ENCODE measurements at places on chromosomes 16 and 17. TPM values are rescaled to one million over a fixed set of nuclear protein-coding genes. Genes with fewer than 3 reads are reported as not detected.

DNA sequence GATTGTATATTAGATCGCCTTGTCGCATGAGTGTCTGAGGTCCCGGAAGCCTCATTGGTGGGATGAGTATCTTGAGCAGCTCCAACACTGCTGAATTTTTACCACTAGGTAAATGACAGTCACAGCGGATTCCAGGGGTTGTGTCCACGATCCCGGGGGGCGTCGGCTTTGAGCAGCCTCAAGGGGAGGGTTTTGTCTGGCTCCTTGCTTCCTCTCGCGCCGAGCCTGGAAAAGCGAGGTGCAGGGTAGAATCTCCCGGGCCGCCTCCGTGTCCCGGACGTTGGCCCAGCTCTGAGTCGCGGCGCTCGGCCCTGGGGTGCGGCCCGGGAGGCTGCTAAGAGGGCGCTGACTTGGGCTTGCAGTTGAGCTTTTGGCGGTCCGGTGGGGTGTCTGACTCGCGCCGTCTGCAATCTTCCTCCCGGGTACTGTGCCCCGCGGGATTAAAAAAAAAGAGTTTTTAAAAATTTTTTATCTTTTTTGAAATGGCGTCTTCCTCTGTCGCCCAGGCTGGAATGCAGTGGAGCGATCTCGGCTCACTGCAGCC is 4.5 kb downstream of the OR1F1 start:
- no peak overlapping the region for H3K27ac ChIP-seq
- no peaks in the 10 kb centered on the region for H3K36me3 ChIP-seq
- peaks cover 17% of the 10 kb centered on the region for H3K4me1 ChIP-seq
- no peak for DNase-seq
- peaks cover 53% of the 10 kb centered on the region for H3K27me3 ChIP-seq

GRCh38 chr17:77701996-77702395 is 256.5 kb upstream of the TNRC6C start:
- H3K4me1 ChIP-seq = no peaks in the 10 kb centered on the region
- no peaks in the 10 kb centered on the region for H3K36me3 ChIP-seq
- no peaks in the 10 kb centered on the region for H3K27me3 ChIP-seq
- no peak for DNase-seq
- H3K4me3 ChIP-seq = no peak overlapping the region
- no peak overlapping the region for H3K27ac ChIP-seq

- no peak overlapping the region for H3K4me3 ChIP-seq
- no peaks in the 10 kb centered on the region for H3K36me3 ChIP-seq
- H3K27ac ChIP-seq = no peak overlapping the region
- no peak for DNase-seq
- no peaks in the 10 kb centered on the region for H3K27me3 ChIP-seq
These were observed 22.6 kb upstream of the WDR45B start for GRCh38 chr17:82670661-82671450.

GRCh38 chr16:22326771-22327445 is 29.7 kb downstream of the POLR3E start:
- peaks cover under 1% of the 10 kb centered on the region for H3K4me1 ChIP-seq
- no peak overlapping the region for H3K27ac ChIP-seq
- H3K27me3 ChIP-seq = no peaks in the 10 kb centered on the region
- H3K36me3 ChIP-seq = peaks cover 2% of the 10 kb centered on the region

DNA sequence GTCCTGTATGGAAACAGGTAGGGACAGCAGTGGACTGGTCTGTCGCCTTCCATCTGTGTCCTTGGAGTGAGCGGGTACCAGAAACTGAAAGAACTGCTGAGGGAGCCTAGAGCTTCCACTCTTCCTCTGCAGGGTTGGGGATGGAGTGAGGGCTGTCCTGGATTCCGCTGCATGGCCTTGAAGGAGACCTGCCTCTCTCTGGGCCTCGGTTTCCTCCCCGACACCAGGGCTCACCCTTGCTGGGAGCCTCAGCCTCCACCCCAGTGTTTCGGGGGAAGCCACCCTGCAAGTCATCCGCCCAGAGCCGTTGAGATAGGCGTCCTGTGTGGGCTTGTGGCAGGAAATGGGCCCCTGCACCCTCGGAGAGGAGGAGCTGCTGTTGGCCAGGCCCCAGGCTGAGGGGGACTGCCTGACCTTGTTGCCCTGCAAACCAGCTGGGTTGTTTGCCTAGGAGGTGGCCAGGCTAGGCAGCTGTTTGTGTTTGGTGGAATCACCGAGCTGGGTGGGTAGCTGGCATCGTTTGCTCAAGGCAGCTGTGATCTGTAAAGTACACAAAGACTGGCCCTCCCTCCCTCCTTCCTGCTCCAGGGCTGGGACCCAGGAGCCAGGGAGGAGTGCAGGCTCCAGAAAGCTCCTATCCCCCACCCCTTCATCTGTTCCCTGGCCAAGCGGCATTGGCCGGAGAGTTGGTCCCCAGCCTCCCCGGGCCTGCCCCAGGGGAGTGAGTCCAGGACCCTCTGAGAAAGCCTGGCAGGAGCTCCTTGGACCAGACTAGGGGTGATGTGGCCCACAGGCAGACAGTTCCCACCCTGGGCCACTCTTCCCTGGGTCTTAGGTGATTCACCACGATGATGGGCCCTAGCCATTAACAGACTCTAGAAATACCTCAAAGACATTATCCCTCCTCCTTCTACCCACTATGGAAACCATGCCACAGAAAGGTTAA is 1.3 kb downstream of the RAB37 start:
- H3K27ac ChIP-seq = no peak overlapping the region
- no peaks in the 10 kb centered on the region for H3K36me3 ChIP-seq
- H3K4me1 ChIP-seq = peaks cover 19% of the 10 kb centered on the region
- no peak overlapping the region for H3K4me3 ChIP-seq
- peaks cover 7% of the 10 kb centered on the region for H3K27me3 ChIP-seq
- DNase-seq = no peak

- no peak for DNase-seq
- H3K36me3 ChIP-seq = no peaks in the 10 kb centered on the region
- no peak overlapping the region for H3K4me3 ChIP-seq
- H3K4me1 ChIP-seq = no peaks in the 10 kb centered on the region
- H3K27me3 ChIP-seq = no peaks in the 10 kb centered on the region
These were observed 28.2 kb upstream of the CACNG1 start for GRCh38 chr17:67016039-67016762.

DNA sequence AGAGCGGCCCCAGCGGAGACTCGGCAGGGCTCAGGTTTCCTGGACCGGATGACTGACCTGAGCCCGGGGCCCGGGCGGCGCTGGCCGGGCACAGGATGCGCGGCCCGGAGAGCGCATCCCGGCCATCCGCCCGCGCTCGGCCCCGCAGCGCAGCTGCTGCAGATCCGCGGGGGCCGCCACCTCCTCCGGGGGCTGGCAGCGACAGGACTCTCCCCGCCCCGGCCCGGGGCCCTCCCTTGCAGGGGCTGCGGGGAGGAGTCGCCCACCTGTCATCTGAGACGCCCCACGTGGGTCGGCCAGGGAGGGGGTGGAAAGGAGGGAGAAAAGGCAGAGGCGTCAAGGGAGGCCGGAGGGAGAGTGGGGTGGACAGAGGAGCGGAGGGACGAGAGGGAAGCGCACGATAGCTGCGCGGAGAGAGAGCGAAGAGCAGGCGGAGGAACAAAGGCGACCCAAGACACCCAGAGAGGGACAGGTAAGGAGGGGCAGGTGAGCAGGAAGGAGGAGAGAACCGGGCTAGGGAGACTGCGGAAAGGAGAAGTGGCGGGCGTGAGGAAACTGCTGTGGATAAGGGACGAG is 471 bp upstream of the PRKAR1A start:
- peak; percentile 76 for DNase-seq
- peaks cover 27% of the 10 kb centered on the region for H3K4me1 ChIP-seq
- peak overlapping the region; percentile 95 for H3K27ac ChIP-seq
- peak overlapping the region; percentile 97 for H3K4me3 ChIP-seq
- no peaks in the 10 kb centered on the region for H3K27me3 ChIP-seq

DNA sequence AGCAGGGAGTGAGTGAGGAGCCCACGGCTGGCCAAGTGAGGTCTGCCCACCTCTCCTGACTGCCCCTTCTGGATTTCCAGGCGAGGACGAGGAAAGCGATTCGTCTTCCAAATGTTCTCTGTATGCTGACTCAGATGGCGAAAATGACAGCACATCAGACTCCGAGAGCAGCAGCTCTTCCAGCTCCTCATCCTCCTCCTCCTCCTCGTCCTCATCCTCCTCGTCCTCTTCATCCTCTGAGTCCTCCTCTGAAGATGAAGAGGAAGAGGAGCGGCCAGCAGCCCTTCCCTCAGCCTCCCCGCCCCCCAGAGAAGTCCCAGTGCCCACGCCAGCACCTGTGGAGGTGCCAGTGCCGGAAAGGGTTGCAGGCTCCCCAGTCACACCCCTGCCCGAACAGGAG is 13.7 kb upstream of the HSD3B7 start:
- peaks cover 19% of the 10 kb centered on the region for H3K36me3 ChIP-seq
- no peak overlapping the region for H3K27ac ChIP-seq
- no peak for DNase-seq
- no peak overlapping the region for H3K4me3 ChIP-seq
- no peaks in the 10 kb centered on the region for H3K27me3 ChIP-seq
- H3K4me1 ChIP-seq = no peaks in the 10 kb centered on the region

GRCh38 chr16:17270683-17271109 is 200.1 kb downstream of the XYLT1 start:
- no peaks in the 10 kb centered on the region for H3K27me3 ChIP-seq
- peaks cover 85% of the 10 kb centered on the region for H3K4me1 ChIP-seq
- H3K27ac ChIP-seq = peak overlapping the region; percentile 88
- no peak overlapping the region for H3K4me3 ChIP-seq

DNA sequence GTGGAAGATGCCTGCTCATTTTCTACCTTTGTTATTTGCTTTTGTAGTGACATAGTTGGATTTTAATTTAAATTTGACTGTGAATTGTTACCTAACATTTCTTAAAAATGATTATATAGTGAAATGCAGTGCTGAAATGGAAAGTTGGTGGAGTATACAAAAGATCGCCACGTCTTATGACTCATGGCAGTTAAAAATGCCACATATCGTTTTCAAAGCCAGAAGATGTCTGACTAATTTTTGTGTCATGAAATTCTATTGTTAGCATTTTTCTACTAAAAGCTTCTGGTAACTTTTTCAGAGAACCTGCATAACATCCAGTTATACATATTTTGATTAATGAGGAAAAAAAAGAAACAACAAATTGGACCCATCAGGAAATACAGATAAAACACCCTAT is 20.6 kb downstream of the MAP2K4 start:
- no peak overlapping the region for H3K4me3 ChIP-seq
- no peaks in the 10 kb centered on the region for H3K36me3 ChIP-seq
- no peak for DNase-seq
- peaks cover 21% of the 10 kb centered on the region for H3K4me1 ChIP-seq
- H3K27me3 ChIP-seq = no peaks in the 10 kb centered on the region

Gene MLKL
- 10.9 TPM for total RNA-seq

Gene SLC5A10
- not detected for total RNA-seq

Gene LGALS9C
- total RNA-seq = not detected

Data from body of pancreas (tissue), 4 donors.